ENCODE measurements at places on chromosomes 3 and 15.

DNA sequence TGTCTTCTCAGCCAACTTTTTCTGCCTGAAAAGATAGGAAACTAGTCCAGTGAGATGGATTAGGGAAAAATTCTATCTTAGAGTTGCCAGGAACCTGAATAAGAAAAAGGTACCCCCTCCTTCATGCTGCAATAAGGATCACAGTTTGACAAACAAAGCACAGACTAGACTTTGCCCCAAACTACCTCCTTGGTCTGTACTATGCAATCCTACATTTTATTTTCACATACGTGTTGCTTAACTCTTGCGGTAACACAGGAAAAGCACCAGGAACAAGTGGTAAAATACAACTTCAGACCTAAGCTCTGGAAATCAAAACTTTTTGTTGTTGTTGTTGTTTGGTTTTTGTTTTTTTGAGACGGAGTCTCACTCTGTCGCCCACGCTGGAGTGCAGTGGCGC lies 11.3 kb upstream of the IL12A start:
- DNase-seq: no peak

- peak; percentile 26 for DNase-seq
These were observed 236.3 kb downstream of the MEX3B start for GRCh38 chr15:81809543-81809942.

GRCh38 chr3:47427866-47428265 lies 47.0 kb downstream of the PTPN23 start:
- no peak for DNase-seq

GRCh38 chr3:49120096-49120437 lies 556 bp downstream of the USP19 start:
- DNase-seq: no peak

DNA sequence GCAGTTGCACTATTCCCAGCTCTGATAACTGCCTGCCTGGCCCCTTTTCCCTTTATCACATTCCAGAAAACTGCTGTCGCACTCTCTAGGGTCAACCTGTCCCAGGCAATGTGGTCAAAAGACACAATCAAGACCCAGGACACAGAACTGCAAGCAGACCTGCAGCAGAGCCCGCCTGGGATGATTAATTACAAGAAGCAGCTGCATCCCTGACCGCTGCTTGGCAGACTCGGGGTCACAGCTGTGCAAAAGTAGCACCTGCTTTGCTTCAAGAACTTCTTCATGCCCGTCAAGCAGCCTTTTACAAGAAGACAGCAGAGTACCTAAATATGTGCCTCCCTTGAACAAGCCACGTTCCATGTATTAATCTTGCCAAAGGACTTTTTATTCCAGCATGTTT lies 120.0 kb upstream of the ST8SIA2 start:
- DNase-seq: no peak

- no peak for DNase-seq
These were observed 84.2 kb upstream of the IL12A start for GRCh38 chr3:159904455-159904854.

DNA sequence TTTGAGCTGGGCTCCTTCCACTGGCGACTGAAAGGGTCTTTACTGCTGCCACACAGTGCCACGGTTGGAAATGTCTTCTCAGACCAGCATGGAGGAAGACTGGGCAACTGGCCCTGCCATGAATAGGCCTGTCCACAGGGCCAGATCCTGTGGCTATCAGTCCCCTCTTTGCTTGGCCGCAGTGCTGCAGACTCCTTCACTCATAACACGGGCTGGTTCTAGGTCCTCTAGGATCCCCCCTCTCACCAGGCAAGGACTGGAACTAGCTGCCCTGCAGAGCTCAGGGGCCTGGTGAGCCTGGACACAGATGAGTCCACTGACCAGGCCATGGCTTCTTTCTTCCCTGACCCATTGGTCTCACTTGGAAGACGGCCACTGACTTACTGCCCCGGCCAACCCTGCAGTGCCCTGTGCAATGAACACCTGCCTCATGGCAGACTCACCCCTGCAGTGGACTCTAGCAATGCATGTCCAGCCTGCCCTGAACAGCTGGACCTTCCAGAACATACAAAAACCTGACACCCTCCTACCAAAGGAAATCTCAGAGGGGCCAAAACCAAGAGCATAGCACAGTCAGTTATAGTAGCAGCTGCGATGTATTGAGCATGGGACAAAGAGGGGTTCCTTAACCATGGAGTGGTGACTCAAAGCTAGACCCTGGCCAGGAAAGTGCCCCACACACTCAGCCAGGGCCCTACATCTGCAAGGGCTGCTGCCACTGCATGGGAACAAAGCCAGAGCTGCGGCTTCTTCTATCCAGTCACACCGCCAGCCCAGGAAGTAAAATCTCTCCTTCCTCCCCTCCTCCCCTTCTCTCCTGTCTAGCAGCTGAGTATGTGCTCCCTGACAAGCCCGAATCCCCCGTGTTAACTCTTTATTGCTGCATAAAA lies 72.1 kb upstream of the ITGA11 start:
- peak; percentile 80 for DNase-seq

- no peak for DNase-seq
These were observed 268.5 kb downstream of the PTPRG start for GRCh38 chr3:61829722-61830350.

DNA sequence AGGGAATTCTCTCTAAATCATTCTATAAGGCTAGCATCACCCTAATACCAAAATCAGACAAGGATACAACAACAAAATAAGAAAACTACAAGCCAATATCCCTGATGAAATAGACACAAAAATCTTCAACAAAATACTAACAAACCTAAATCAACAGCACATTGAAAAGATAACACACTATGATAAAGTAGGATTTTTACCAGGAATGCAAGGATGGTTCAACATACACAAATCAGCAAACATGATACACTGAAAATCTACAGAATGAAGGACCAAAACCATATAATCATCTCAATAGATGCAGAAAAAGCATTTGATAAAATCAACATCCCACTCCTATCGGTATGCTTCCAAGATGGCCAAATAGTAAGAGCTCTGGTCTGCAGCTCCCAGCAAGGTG lies 39.5 kb downstream of the ALDH1A2 start:
- no peak for DNase-seq

DNA sequence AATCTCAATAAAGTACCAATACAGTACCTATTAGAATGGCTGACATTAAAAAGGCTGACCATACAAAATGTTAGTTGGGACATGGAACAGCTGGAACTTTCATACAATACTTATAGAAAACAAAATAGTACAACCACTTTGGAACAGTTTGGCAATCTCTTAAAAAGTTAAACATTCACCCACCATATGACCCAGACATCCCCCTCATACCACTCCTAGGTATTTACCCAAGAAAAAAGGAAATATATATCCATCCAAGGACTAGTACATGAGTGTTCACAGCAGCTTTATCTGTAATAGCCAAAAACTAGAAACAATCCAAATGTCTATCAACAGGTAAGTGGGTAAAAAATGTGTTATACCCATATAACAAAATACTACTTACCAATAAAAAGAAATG lies 25.2 kb upstream of the ARF4 start:
- no peak for DNase-seq

DNA sequence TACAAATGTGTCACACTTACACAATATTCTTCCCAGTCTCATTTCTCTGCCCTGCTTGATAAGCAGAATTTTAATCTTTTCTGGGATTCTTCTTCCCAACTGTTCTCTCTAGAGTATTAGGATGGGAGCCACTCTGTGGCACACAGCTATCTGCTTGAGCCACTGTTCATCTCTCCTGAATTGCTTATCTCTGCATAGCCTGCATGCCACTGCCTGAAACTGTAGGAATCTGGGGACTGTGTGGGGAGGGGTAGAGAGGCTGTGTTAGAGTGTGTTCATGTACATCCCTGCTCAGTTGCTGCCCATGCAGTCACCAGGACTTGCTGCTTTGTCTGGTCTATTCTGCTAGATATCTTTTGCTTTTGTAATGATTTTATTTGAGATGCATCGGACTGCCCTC lies 2.3 kb upstream of the OR4F6 start:
- no peak for DNase-seq

DNA sequence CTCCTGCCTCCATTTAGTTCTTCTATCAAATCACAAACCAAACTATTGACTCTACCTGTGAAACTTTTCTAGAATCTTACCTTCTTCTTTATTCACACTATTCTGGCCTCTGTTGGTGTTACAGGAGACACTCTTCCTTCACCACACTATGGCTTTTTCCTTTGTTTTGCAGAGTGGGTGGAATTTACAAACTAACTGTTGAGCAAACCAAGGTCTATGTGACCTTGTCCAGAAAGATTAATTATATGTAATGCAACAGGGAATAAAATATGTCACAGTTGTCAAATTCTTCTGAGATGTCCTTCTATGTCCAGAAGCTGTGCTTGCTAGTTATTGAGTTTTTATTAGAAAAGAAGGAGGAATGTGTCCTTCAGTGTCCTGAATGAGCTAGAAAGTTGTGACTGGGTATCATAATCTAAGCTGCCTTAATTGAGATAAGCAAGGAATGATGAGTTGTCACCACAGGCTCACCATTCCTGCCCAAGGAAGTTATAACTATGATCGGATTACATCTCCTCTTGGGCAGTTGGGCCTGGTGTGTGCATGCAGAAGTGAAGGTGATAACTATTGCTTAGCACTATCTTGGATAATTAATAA lies 21.7 kb downstream of the ARL14 start:
- peak; percentile 73 for DNase-seq

DNA sequence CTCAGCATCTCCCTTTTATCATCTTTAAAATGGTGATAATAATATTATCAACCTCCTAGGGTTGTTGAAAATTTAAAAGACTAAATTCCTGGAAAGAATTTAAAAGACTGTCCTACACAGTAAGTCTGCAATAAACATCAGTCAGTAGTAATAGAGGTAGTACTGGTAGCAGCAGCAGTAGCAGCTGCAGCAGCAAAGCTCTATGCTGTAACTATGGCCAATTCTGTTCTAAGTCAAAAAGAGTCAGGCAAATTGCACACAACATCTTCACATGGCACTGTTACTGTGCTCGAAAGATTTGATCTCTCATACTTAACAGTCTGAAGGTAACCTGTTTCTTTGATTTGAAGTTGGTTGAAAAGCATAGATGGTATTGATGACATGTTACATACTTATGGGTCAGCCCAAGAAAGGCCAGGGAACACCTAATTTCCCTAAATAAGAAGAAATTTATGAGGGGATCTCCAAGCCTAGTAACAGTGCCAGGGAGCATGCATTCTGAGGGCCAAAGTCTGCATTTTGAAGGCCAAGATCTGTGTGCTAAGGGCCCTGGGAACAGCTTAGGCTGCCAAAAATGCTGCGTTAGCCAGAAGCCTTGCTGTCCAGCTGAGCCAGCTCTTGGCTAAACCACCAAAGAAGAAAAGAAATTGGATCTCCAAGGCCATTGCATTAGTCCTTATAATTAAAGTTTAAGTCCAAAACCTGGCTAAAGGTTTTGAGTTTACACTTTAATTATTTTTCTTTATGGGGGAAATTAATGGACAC lies 68.2 kb downstream of the SIDT1 start:
- DNase-seq: no peak

GRCh38 chr3:53718462-53718861 lies 127.8 kb downstream of the CHDH start:
- no peak for DNase-seq

Measured in M059J (cell line).